ENCODE measurements at places on chromosomes 3 and 15.

DNA sequence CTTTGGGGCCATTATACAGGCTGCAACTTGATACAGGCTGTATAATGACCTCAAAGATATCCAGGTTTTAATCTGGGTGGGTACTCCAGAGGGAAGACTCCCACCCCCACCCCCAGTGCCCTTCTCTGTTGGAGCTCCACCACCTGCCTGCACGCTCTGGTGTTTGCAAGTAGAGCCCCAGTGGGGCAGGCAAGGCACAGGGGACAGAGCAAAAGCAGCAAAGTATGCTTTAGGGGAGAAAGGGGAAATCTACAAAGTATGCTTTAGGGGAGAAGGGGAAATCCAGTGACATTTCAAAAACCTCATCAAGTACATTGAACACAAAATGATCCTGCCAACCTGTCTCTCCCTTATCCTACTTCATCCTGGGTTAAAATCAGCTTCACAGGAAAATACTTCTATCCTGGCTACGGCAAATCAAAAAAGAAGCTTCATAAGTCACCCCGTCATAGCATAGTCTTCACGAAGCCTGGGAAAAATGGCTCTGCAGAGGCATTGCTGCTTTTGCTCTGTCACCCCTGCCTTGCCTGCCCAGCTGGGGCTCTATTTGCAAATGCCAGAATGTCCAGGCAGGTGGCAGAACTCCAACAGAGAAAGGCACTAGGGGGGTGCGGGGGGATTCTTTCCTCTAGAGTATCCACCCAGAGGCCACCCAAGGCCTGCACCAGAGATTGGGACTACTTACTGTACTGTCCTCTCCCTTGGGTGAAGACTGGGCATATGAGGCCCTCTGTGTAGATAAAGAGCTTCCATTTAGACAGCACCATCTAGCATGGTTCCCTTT is 60.9 kb upstream of the ATP11B start:
- no peak for DNase-seq

DNA sequence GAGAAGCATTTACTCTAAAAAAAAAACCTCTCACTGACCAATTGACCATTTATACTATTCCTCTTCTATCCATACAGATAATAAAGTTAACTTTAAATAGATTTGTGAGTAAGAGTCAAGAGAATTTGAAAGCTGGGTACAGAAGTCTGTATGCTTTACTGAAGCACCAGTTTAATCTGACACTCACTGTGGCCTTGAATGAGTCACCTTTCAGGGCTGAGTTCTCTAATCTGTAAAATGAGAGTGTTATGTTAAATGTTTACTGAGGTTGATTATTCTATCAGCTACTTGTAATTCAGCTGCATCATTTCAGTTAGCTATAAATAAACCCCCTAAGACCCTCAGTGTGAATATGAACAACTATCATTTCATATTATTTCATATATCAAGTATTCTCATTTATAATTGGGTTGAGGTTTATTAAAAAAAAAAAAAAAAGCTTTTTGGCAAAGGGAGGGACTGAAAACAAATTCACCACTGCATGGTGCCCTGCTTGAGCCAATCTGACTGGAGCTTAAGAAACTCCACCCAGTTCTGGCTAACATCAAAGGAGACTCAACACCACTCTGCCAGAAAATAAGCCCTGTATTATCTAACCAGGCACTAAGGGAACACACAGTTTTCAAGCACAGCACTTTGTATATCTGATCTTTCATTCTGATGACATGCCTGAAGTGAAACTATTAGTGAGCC is 2.8 kb downstream of the MAP4 start:
- DNase-seq: no peak

DNA sequence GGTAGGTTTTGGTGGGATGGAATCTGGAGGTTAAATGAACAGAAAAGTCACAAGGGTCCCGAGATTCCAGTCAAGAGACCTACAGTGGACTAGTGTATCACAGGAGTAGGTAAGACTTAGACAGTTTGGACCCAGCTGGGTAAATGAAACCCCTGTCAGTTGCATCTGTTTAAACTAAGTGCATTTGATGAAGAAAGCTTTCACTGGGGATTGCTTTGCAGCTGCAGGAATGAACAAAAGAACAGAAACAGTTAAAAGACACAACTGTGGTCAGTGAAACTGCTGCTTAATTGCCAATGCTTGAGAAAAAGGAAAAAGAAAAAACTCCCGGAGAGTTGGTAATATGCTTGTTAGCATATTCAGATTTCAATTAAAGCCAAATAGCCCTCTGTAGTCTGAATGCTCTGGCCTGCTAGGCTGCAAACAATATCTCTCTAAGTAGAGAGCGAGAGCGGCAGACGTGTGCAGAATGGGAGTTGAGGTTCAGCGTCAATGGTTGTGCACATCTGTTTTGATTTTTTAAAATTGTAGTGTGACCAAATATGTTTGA is 37.1 kb downstream of the OXNAD1 start:
- no peak for DNase-seq

- no peak for DNase-seq
Observed at GRCh38 chr3:172614340-172615274, 91.4 kb upstream of the TNFSF10 start.

DNA sequence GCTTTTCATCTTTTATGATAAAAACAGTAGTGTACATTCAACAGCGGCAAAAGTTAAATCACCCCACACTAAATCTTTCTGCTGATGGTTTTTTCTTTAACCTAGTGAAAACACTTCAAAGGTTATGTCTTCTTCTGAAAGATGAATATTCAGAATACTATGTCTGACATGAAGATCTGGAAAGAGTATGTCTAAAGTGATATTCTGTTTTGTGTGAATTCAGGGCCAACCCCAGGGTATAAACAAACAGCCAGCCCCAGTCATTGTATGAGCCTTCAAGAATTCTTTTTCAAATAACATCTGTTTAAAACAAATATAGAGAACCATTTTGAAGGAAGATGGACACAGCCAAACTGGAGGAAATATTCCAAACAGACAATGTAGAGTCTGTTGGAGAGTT is 581.0 kb upstream of the NAALADL2 start:
- DNase-seq: no peak

GRCh38 chr3:58630076-58630709 is 36.4 kb downstream of the FAM3D start:
- peak; percentile 38 for DNase-seq

DNA sequence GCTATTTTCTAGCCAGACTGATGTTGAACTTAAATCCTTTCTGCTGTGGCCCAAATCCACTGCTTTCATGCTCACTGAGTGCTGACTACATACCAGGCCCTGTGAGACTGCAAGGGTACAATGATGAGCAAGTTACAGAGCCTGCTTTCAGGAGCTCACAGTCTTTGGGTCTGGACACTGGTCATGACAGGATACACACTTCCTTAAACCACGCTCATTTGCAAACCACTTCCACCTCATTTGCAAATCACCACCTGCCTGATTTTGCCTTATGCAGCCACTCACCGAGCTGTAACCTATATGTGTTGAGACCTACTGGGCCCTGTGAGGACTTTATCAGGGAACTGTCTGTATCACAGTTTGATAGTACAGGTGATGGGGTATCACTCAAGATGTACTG is 50.2 kb upstream of the LRRC58 start:
- no peak for DNase-seq

- DNase-seq: no peak
Observed at GRCh38 chr3:123667784-123668183, 82.9 kb upstream of the HACD2 start.

DNA sequence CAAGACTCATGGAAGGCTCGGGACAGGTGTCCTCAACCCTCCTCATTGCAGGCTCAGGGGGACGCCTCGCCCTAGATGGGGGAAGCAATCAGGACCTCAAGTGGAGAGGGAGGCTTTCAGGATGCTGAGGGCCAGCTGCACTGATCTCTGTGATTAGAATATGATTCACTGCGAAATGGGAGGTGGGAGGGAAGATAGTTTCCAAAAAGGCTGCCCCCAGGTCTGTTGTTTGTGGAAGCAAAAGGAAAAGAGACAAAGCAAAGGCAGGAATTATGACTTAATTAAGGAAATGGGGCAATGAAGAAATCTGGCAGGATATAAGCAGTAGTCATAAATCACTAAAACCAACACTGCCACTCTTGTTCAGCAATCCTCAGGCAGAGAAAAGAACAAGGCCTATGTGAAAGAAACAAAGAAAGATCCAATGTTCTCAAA is 85.6 kb upstream of the ABHD17C start:
- no peak for DNase-seq

- no peak for DNase-seq
Observed at GRCh38 chr3:146277953-146278631, 27.2 kb upstream of the PLSCR4 start.

GRCh38 chr15:40054855-40055575 is 16.0 kb upstream of the SRP14 start:
- no peak for DNase-seq

DNA sequence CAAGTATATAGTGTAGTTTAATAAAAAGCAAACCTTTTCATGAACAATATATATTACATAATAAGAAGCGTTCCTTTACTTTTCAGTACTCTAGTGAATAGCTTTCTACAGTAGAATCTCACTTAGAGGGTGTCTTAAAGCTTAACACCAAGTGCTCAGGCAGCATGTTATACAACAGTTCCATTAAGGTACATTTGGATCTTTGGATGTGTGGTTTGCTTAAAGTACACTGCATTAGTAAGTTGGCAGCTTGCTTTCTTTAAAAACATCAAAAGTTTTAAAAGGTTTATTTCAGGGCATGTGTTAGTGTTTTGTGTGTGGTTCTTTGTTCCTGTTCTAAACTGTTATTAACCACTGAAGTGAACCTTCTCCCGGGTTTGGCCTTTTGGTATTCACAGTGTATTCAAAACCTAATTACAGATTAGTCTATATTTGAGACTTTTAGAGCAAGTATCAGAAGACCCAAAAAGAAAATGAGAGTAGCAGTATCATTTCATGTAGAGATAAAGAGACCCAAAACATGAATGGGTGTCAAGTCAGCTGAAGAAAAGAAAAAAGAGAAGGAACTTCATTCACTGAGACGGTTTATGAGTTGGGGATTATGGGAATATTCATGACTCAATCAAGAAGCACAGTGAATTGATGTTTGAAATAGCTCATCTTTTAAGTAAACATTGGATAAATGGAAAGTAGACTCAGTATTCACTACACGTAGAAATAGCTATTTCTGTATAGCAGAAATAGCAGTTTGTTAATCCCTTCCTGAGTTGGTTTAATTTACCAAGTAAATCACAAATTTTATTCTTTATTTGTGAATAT is 93.9 kb downstream of the OPA1 start:
- DNase-seq: no peak

GRCh38 chr3:183331498-183331897 is 78.4 kb downstream of the B3GNT5 start:
- DNase-seq: no peak

GRCh38 chr15:50135031-50135551 is 16.1 kb upstream of the ATP8B4 start:
- no peak for DNase-seq

DNA sequence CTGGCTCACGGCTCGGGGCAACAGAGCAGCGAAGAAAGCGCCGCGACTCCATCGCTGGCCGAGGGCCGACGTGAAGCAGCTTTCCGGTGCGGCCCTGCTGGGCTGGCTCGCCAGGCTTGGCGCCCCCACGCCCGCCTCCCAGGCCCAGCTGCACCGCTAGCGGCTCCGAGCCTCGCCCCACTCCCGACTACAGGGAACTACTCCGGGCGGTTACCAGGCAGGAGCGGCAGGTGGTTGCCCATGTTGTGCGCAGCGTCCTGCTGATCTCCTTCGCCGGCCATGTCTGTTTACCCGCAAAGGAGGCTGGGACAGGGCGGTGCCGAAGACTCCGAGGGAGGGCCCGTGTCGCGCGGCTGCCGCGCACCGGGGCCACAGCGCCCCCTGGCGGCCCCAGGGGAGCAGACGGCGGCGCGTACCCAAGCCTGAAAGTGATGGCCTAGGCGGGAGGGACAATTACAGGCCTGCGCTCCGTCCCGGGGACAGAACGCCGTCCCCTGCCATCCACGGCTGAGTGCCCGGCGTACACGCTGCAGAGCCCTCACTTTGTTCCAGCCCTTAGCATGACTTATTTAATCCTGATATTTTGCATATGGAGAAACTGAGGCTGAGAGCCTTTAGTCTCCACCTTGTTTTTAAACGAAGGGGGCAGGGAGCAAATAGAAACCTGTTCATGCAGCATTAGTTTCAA is at the start of gene CRBN:
Gene CRBN (minus strand): TSS at position 285 of the 688 bp plus-strand sequence. CDS start 4 bp downstream, at position 281.
- peak; percentile 88 for DNase-seq

DNA sequence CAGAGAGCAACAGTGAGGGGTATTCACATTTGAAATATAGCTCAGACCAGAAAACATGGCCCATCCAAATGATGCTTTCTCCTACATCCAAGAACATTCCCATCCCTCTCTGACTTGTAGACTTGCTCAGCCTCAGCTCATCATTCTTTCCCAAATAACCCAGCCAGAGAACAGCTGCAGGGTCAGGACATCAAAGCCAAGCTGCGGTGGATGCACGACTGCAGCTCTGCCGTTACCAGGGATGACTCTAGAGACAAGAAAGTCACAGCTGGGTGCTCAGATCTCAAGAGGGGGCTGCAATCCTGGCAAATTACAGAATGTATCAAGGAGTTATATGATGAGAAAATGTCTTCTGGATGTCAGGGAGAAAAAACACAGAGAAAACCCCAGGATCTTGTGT is 944.3 kb downstream of the NTRK3 start:
- DNase-seq: no peak

DNA sequence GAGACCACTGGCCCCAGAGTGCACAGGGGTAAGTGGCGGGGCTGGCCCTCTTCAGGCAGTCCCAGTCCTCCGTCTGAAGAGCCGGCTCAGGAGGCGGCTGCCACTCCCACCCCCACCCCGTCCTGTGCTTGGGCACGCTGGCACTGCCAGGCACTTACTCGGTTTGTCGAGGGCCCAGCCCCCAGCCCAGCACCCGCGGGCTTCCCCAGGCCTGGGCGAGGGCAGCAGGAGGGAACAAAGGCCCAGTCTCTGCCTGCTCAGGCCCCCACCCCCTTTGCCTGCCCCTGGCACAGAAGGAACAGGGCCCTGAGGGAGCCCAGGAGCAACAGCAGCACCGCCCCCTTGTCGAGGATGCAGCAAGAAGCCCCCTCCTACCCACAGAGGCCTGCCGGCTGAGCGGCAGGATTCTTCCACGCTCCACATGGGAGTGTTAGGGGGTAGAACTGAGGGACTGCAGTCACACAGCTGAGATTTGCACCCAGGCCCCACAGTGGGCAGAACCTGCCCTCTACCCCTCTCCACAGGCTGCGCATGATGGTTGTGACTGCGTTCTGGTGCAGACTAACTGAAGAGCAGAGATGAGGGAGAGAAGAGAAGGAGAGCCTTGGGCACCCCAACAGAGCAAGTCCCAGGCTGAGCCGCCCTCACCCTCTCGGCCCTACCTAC is 8.9 kb downstream of the DUSP7 start:
- no peak for DNase-seq
